ENCODE measurements at places on chromosomes 12 and 14.

GRCh38 chr12:93221841-93222240, 155.9 kb upstream of the NUDT4 start:
- no peak for DNase-seq

DNA sequence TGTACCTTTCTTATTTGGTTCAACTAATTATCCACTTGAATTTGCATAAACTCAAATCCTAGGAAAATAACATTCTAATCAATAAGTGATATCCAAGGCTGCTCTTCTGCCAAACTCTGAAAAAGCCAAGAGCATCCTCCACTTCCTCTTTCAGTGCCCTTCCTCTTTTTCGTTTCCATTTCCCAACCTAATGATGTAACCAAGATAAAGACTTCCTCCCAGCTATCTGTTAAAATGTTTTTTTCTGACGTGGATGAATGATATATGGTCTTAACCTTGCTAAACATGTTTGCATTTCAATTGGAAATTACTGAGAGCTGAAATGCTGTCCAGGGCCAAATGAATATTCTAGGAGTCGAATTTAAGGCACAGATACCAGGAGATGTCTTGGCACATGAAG, 459.5 kb upstream of the PDE3A start:
- DNase-seq: no peak

GRCh38 chr12:19739195-19739776, 300.0 kb downstream of the AEBP2 start:
- DNase-seq: no peak

GRCh38 chr12:121218588-121219352, 8.8 kb downstream of the P2RX4 start:
- DNase-seq: no peak

DNA sequence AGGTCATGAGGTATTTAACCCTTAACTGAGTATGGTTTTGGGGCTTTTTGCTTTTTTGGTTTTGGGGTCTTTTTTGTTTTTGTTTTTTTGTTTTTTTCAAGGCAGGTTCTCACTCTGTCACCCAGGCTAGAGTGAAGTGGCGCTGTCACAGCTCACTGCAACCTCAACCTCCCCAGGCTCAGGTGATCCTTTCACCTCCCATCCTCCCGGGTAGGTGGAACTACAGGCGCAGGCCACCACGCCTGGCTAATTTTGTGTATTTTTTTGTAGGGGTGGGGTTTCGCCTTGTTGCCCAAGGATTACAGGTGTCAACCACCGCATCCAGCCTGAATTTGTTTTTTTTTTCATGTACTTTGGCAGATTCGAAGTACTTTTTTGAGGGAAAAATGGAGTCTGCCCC, 19.9 kb downstream of the RAP1B start:
- no peak for DNase-seq

DNA sequence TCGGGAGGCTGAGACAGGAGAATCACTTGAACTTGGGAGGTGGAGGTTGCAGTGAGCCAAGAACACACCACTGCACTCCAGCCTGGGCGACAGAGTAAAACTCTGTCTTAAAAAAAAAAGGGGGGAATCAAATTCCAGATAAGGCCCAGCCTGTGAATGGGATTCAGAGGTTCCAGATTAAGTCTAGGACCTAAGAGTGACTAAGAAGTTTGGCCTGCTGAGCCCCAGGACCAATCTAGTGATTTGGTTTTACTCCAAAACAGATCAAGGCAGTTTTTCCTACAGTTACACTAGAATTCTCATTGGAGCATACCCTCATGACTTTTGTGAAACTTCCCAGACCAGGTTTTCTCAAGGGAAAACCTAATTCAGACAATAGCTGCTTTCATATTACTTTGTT, 22.8 kb downstream of the EXOC5 start:
- DNase-seq: no peak

GRCh38 chr12:6376870-6377666, 1.7 kb upstream of the SCNN1A start:
- no peak for DNase-seq

DNA sequence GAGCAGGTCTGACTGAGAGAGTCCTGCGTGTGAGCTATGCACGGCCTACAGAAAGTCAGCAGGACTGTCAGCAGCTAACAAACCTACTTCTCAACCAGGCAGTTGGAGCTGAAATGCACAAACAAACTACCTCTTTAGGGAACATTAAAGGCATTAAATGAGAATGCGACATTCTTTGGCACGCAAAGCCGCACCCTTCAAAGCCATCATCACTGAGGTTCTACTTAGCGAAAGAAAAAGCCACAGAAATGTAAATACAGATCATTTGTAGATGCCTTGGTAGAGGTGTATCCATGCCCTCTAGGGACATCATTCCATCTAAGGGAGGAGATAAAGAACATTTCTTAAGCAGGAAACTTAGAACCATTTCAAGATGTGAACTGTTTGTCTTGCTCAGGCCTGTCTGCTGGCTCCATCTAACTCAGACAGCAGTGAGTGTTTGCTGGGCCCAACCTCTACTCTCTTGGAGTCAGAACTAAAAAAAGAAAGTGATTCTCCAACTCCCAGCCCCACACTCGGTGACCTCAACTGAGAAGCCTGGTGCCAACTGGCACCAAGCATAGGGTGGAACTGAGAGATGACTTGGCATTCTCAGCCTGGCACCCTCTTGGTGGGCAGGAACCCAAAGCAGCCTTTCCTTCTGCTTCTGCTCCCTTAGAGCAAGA, 63.5 kb upstream of the MBIP start:
- no peak for DNase-seq

GRCh38 chr12:100699209-100699608, 95.4 kb upstream of the ANO4 start:
- DNase-seq: no peak

- DNase-seq: no peak
These were observed 240.4 kb downstream of the SNAPC1 start for GRCh38 chr14:62002642-62003041.

DNA sequence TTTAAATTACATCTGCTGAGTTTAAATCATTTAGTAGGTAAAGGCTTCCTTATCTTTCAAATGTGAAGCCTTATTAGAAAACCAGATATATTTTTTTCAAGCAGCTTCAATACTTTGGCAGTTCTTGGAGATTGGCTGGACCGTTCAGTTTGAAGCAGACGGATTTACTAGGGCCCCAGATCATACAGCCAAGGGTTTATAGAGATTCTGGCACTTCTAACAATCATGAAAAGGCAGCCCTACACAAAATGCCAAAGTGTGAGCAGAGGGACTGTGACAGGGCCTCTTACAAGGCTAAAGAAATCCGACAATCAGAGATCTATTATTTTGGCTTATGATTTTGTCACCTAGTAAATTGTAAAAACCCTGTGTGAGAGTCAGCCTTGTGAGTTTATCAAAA, 162.8 kb upstream of the SLC38A2 start:
- no peak for DNase-seq

DNA sequence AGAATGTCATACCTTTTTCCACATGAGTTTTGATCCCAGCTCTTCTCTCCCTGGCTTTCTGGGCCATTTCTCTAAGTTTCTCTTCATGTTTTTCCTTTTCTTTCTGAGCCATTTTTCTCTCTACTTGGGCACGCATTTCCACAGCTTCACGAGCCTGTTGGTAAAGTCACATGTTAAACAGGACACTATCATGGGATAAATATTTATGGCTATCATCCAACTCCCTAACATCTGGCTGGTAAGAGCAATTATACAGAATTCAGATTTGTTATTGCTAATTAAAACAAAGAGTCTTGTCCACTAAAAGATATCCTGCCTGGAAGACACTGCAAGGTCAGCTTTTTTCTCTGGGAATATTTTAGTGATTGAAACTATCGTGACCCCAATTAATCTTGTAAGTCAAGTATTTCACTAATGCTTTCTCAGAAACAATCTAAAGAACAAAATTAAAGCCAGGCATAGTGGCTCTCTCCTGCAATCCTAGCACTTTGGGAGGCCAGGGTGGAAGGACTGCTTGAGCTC, 23.1 kb downstream of the SLIRP start:
- no peak for DNase-seq

DNA sequence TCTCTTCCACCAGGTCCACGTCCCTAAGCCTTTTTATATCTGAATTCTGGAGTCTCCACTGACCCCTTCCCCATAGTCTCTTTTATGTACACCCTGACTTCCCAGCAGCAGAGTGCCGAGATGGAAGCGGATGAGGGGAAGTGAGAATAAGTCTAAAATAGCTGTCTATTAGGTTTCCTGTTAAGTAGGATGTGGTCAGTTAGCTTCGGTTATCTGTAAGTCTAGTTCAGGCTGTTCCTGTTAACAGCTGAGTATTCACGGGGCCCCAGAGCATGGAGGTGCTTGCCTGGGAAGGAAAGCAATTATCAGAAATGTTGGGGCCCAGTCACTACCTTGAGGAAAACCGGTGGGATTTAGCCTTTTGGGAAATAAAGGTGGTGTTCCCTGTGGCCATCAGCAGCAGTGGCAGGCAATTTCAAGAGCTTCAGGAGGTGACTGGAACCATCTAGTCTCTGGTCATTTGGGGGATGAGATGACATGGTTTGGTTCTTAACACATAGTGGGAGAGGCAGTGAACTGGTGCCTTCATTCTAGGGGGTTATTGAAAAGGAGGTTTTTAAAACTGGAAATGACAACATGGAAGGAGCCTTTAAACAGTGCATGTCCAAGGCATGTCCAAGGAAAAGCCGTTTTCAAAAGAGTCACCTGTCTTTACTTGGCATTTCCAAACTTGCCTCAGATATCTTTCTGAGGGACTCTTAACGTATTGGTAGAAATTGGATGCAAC, 21.8 kb downstream of the CHST11 start:
- no peak for DNase-seq

DNA sequence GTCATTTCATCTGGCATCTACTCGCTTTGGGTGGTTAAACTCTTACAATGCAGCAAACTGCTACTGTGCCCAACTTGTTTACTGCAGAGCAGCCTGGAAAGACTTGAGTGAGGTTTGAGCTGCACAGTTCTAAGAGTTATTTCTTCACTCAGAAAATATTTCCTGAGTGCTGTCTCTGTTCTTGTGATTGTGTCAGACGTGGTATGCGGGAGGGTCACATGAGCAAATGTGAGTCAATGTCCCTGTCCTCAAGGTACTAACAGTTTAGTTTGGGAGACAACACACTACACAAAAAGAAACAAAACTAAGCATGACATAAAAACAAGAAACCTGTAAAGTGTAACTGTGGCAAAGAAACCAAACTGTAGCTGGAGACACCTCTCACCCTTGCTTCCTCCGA, 32.4 kb downstream of the FLVCR2 start:
- DNase-seq: no peak

DNA sequence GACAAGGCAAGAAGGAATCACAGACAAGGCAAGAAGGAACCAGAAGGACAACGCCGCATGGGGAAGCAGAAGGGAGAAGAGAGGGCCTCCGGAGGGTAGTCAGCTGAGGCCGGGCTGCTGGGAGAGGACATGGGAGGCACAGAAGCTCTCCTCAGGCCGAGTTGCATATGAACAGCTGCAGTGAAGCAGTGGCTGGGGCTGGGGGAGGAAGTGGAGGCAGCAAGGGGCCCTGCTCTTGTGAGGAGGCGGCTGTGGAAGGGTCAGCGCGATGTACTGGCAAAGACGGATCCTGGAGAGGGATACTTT, 22.0 kb upstream of the TMEM106C start:
- DNase-seq: no peak

DNA sequence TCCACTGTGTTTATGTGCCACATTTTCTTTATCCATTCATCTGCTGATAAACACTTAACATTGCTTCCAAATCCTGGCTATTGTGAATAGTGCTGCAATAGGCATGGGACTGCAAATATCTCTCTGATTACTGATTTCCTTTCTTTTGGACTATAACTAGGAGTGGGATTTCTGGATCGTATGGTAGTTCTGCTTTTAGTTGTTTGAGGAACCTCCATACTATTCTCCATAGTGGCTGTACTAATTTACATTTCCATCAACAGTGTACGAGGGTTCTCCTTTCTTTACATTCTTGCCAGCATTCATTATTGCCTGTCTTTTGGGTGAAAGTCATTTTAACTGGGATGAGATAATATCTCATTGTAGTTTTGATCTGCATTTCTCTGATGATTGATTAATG, 47.6 kb downstream of the TAOK3 start:
- no peak for DNase-seq

DNA sequence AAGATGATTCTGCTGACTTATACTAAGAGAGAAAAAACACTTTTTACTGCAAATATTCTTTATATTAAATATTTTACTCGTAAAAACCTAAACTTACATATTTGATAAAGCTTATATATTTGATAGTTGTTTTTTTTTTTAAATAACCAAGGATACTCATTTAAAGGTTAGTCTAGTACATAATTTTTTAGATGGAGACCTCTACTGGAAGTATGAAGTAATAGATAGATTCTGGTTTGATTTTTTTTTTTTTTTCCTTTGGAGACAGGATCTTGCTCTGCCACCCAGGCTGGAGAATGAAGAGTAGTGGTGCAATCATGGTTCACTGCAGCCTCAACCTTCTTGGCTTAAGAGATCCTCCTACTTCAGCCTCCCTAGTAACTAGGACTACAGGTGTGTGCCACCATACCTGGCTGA, 16.4 kb downstream of the ARID2 start:
- no peak for DNase-seq

GRCh38 chr14:84555493-84555892, 974.5 kb upstream of the FLRT2 start:
- DNase-seq: no peak

GRCh38 chr14:103056322-103057027, 874 bp downstream of the CDC42BPB start:
- DNase-seq: no peak

DNA sequence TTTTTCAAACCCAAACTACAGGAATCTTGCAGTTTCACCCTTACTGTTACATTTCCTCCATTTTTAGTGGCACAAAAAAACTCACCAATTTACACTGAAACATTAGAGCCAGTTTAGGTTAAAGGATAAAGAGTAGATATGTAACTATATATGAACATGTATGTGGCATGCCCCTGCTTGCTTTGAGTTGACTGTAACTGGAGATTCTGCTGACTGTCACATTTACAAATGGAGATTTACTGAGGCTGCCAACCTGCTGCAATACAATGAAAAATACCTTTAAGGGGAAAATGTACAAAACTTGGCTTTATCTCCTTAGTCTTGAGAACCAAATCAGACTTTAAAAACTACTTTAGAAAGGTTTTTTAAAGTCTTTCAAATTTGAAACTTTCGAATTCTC, 28.3 kb downstream of the STON2 start:
- no peak for DNase-seq

DNA sequence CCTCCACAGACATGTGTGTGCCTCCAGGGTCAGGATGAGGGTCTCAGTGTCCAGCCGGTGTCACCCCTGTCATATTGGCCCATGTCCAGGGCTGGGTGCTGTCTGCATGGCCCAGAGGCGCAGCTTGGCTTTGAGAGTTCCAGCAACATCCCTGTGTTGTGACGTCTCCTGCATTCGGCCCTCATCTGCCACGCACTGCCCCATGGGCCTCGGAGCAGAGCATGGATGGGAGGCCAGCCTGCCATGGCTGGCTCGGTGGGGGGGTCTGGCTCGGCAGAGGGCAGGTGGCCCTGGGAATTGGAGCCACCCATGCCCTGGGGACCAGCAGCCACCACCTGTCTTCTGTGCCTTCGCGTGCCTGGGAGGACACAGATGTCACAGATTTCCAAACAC, 10.8 kb upstream of the TEX22 start:
- DNase-seq: no peak

GRCh38 chr14:74834692-74835392, 41.1 kb downstream of the PROX2 start:
- DNase-seq: no peak
